ENCODE measurements at places on chromosomes 2 and 18. TPM values are rescaled to one million over a fixed set of nuclear protein-coding genes. Genes with fewer than 3 reads are reported as not detected.

LIPT1 gene
- 6.2 TPM for total RNA-seq

TXNDC2 gene
- 0.12 TPM for total RNA-seq

CD8A gene
- 5.5 TPM for total RNA-seq

G6PC2 gene
- not detected for total RNA-seq

NCKAP1 gene
- 96.8 TPM for total RNA-seq

ANKRD23 gene
- 3.5 TPM for total RNA-seq

VWA3B gene
- total RNA-seq, result 7.9 TPM

POTEC gene
- total RNA-seq, result not detected

CRYBA2 gene
- not detected for total RNA-seq

OSR1 gene
- total RNA-seq, result 15.5 TPM

NT5DC4 gene
- 0.53 TPM for total RNA-seq

ZNG1B gene
- 32.0 TPM for total RNA-seq

SLC14A1 gene
- 21.8 TPM for total RNA-seq

NOSTRIN gene
- 45.2 TPM for total RNA-seq

APCDD1 gene
- total RNA-seq, result 33.4 TPM

ANKRD30B gene
- total RNA-seq, result not detected

CFC1 gene
- total RNA-seq, result not detected

LYG2 gene
- not detected for total RNA-seq

CYS1 gene
- total RNA-seq, result 2.6 TPM

TCF23 gene
- total RNA-seq, result 1.2 TPM

GPR45 gene
- not detected for total RNA-seq

Measured in lower lobe of right lung (tissue), 2 donors.